ENCODE measurements at places on chromosomes 16 and 17. TPM values are rescaled to one million over a fixed set of nuclear protein-coding genes. Genes with fewer than 3 reads are reported as not detected.

DNA sequence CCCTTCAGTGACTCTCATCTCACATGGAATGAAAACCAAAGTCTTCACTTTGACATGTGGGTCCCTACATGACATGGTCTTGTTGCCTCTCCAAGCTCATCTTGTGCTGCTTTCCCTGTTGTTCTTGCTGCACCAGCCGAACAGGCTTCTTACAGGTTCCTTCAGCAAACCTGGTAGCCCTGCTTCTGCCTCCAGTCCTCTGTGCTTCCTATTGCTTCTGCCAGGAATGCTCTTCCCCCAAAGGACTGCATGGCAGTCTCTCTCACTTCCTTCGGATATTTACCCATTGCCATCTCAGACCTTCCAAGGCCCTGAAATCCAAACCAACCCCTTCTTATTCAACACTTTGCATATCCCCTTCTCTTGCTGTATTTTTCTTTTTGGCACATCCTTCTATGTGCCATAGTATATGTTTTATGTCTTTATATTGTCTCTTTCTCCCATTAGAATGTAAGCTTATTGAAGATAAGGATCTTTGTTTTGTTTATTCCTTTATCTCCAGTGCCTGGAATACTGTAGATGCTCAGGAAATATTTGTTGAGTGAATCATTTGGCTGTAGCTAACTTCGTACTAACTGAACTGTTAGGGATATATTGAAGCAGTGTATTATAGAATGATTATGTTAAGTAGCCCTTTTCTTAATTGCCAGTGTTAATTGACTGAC lies 57.9 kb upstream of the SLC12A3 start:
- H3K4me3 ChIP-seq, result no peak overlapping the region
- no peaks in the 10 kb centered on the region for H3K27me3 ChIP-seq
- no peak for DNase-seq
- H3K36me3 ChIP-seq, result peaks cover 19% of the 10 kb centered on the region
- H3K4me1 ChIP-seq, result no peaks in the 10 kb centered on the region

Gene ST3GAL2
- total RNA-seq, result 16.7 TPM

Gene ZPBP2
- total RNA-seq, result 0.61 TPM

Gene HYDIN
- total RNA-seq, result not detected

GRCh38 chr17:182050-182751 lies 751 bp upstream of the DOC2B start:
- H3K36me3 ChIP-seq, result no peaks in the 10 kb centered on the region
- H3K27me3 ChIP-seq, result peaks cover 39% of the 10 kb centered on the region
- DNase-seq, result no peak
- H3K27ac ChIP-seq, result no peak overlapping the region
- peak overlapping the region; percentile 23 for H3K4me3 ChIP-seq

DNA sequence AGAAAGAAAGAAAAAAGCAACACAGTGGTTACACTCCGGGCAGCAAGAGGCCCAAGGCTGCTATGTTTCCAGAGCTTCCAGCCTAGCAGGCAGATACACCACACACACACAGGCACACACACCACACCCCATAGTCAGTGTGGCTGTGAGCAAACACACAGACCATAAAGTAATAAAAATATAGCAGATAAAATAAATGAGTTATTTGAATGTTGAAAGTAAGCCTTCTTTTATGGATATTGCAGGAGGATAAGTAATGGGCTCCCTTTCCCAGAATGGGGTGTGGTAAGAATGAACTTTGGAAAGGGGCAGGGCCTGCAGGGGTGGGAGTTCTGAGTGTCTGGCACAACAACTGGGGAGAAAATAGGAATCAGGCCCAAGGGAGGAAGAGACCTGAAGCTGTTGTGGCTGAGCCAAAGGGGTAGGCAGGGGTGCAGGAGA lies 4.8 kb upstream of the CDK5RAP3 start:
- H3K36me3 ChIP-seq, result no peaks in the 10 kb centered on the region
- peaks cover 9% of the 10 kb centered on the region for H3K4me1 ChIP-seq

- H3K27me3 ChIP-seq, result no peaks in the 10 kb centered on the region
- no peak overlapping the region for H3K4me3 ChIP-seq
- H3K36me3 ChIP-seq, result peaks cover 38% of the 10 kb centered on the region
- peaks cover 6% of the 10 kb centered on the region for H3K4me1 ChIP-seq
These were observed 91.4 kb downstream of the WDR59 start for GRCh38 chr16:74893541-74893940.

DNA sequence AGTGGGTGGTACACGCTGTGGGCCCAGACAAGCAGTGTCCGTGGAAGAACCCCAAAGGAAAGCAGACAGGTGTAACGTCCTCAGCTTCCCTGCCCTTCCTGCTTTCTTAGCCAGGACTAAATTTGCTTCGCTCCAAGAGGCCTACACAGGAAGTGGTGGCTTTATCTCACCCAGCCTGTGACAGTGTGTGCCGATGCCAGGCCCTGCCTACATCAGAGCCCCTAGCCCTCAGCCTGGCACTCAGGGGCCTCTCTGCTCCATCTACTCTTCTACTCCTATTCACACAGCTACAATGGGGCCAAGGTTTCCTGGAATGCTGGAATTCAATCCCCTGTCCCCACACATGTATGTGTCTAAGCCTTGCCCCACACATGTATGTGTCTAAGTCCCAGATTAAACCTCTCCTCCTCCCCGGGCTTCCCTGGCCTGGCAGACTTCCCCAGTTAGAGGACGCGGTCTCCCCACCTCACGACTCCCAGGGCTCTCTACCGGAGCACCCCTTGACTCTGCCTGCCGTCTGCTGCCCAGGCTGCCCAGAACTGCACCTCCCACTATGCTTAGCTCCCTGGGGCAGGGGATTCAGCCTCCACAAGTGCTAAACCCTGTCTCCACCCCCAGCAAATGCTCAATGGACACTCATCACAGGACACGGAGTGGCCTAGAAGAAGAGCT lies 8.2 kb downstream of the PGAP3 start:
- peak overlapping the region; percentile 88 for H3K27ac ChIP-seq
- H3K4me1 ChIP-seq, result peaks cover 59% of the 10 kb centered on the region
- H3K4me3 ChIP-seq, result no peak overlapping the region
- H3K36me3 ChIP-seq, result peaks cover 10% of the 10 kb centered on the region

GRCh38 chr17:73713136-73713535 lies 68.9 kb upstream of the SDK2 start:
- no peaks in the 10 kb centered on the region for H3K36me3 ChIP-seq
- H3K27ac ChIP-seq, result no peak overlapping the region
- no peaks in the 10 kb centered on the region for H3K27me3 ChIP-seq
- no peak for DNase-seq
- no peak overlapping the region for H3K4me3 ChIP-seq
- peaks cover 10% of the 10 kb centered on the region for H3K4me1 ChIP-seq

DNA sequence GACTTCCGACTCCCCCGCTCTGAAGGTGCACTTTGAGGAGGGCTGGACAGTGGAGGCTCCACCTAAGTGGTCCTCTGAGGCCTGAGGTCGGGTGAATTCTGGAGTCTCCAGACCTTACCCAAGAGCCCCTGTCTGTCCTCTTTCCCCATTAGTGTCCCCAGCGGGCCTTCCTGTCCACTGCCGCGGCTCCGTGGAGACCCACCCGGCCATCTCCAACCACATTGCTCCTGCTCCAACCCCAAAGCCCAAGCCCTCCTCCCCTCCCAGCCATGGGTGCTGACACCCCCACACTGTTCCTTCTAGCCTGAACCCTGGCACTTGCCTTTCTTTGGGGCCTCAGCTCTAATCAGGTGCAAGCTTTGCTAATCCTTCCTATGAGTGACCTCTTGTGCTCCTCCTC lies 283.1 kb upstream of the TNRC6C start:
- DNase-seq, result no peak
- no peak overlapping the region for H3K27ac ChIP-seq
- H3K4me1 ChIP-seq, result peaks cover 4% of the 10 kb centered on the region

DNA sequence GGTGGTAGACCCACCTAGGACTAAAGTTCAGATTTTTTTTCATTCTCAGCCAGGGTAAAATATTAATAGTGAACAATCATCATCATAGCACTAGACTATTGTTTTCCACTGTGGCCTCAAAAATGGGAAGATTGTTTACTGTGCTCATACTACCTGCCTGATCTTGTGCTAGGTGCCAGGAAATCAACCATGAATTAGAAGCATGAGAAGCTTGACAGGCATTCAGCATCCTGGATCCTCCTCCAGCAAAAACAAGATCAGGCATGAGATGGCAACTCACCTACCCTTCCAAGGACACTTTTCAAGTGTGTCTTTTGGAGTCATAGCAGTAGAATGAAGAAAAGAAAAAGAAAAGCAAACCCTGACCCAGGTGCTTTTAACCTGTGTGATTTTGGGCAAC lies 174.2 kb downstream of the CYLD start:
- peaks cover 9% of the 10 kb centered on the region for H3K27me3 ChIP-seq
- no peak overlapping the region for H3K27ac ChIP-seq
- no peak for DNase-seq
- H3K36me3 ChIP-seq, result no peaks in the 10 kb centered on the region
- no peak overlapping the region for H3K4me3 ChIP-seq
- H3K4me1 ChIP-seq, result no peaks in the 10 kb centered on the region

GRCh38 chr17:65022751-65023700 lies 33.5 kb downstream of the GNA13 start:
- peaks cover 79% of the 10 kb centered on the region for H3K4me1 ChIP-seq
- peak overlapping the region; percentile 50 for H3K4me3 ChIP-seq
- peak; percentile 34 for DNase-seq
- no peaks in the 10 kb centered on the region for H3K27me3 ChIP-seq

GRCh38 chr16:84742641-84743092 lies 42.9 kb downstream of the USP10 start:
- peaks cover 22% of the 10 kb centered on the region for H3K36me3 ChIP-seq
- H3K4me1 ChIP-seq, result peaks cover 29% of the 10 kb centered on the region
- H3K27me3 ChIP-seq, result no peaks in the 10 kb centered on the region
- DNase-seq, result no peak

DNA sequence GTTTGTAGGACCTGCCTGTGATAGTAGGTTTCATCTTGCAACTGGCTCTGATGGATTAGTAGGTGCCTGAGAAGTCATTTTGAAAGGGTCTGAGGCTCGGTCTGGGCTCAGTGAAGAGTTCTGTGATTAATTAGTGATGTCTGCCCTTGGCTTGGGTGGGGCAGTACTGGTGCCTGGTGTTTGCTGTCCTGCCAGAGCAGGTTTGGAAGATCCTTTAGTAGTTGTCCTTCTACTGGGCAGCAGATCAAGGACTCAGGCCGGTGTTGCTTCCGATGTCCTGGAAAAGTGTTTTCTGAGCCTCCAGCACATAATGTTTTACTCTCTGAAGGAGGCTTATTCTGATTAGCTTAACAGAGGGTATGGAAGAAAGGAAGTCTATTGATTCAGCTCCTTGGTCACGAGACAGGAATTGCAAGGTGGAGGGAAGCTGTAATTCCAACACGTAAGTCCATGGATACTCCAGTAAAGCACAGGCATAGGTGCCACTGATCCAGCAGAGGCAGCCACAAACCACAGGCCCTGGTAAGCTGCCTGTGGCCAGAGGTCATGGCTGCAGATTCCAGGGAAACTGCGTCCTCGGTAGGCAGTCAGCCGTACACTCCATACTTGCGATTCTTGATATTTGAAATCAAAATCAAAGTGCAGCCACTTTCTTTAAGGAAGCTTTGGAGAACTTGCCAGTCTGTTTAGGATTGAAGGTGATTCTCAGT lies 18.7 kb downstream of the HLF start:
- no peak for DNase-seq
- no peaks in the 10 kb centered on the region for H3K36me3 ChIP-seq
- H3K27me3 ChIP-seq, result no peaks in the 10 kb centered on the region
- H3K4me1 ChIP-seq, result peaks cover 9% of the 10 kb centered on the region
- no peak overlapping the region for H3K27ac ChIP-seq
- H3K4me3 ChIP-seq, result no peak overlapping the region

DNA sequence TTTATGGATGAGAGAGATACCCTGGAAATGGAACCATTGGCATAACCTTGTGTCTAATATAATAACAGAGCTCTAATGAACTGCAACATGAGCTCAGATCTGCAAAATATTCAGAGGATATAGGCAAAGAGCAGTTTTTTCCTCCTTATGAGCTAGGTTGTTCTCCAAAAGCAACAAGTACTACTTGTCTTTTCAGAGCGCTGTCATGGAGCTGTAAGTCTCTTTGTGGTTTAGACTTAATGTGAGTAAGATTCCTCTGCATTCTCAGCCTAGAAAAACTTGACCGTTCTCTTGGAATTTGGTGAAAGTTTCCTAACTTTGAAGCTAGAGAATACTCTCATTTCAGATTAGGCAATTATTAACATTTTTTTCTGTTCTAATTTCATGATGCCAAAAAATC lies 85.2 kb downstream of the FTO start:
- no peak overlapping the region for H3K27ac ChIP-seq
- H3K4me3 ChIP-seq, result no peak overlapping the region
- no peaks in the 10 kb centered on the region for H3K27me3 ChIP-seq

Gene SDR42E1
- total RNA-seq, result 4.1 TPM

DNA sequence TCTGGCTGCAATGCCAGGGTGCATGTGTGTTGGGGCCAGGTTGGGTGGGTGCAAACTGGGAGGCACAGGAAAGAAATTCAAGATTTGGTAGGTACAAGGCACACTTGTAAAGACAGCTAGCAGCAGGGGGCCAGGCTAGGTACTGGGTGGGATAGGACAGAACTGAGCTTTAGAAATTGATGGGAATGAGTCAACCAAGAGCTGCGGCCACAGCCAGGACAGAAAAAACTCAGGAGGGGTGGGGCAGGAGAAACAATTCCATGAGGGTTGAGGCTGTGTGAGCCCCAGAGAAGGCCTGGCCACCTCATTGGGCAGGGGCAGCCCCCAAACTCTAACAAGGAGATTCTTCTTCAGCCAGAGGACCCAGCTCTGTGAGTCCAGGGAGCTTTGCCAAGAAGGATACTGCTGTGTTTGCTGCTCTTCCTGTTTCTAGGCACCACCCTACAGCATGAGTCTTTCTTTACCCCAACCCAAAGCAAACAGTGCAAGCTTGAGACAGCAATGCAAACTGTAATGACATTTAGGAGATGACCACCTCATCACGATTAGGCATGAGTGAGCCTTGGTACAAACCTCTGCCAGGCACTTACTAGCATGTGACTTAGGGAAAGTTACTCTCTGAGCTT lies 21.3 kb upstream of the CCDC182 start:
- H3K4me3 ChIP-seq, result no peak overlapping the region
- peaks cover 11% of the 10 kb centered on the region for H3K27me3 ChIP-seq
- H3K27ac ChIP-seq, result no peak overlapping the region
- no peaks in the 10 kb centered on the region for H3K4me1 ChIP-seq

DNA sequence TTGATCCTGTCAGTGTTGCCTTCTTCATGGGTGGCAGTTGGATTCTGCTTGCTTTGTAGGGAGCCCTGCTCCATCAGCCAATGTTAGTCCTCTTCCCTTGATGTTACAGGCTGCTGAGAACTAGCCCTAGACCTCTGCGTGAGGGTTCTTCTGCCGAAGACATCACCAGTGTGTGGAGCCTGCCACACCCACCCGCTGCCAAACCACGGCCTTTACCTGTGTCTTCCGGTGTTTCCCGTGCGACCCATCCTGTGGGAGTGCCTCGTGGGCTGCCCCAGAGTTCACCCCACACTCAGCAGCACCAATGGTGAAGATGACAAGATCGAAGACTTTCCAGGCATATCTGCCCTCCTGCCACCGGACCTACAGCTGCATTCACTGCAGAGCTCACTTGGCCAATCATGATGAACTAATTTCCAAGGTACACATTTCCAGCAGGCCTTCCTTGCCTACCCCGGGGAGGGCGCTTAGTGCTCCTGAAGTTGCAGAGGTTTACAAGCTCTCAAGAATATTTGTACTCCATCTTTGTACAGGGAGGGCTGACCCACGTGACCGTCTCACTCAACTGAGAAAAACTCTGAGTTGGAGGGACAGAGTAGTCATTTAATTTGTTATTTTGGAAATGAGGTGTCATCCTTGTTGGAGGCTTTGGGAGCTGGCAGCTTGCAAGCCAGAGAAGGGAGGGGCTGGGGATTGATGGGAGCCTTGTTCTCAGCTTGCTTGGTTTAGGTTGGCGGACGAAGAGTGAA lies 21.8 kb downstream of the YPEL2 start:
- H3K4me3 ChIP-seq, result no peak overlapping the region
- DNase-seq, result no peak
- H3K36me3 ChIP-seq, result peaks cover 25% of the 10 kb centered on the region
- peaks cover 51% of the 10 kb centered on the region for H3K4me1 ChIP-seq

Gene AP1G1
- total RNA-seq, result 66.9 TPM

Measured in activated CD4-positive, alpha-beta memory T cell treated with anti-CD3 and anti-CD28 coated beads for 36 hours (primary cell).